ENCODE measurements at places on chromosomes 2 and 18. TPM values are rescaled to one million over a fixed set of nuclear protein-coding genes. Genes with fewer than 3 reads are reported as not detected.

GRCh38 chr2:156541706-156542105 lies 105.5 kb downstream of the GPD2 start:
- DNase-seq, result no peak

DNA sequence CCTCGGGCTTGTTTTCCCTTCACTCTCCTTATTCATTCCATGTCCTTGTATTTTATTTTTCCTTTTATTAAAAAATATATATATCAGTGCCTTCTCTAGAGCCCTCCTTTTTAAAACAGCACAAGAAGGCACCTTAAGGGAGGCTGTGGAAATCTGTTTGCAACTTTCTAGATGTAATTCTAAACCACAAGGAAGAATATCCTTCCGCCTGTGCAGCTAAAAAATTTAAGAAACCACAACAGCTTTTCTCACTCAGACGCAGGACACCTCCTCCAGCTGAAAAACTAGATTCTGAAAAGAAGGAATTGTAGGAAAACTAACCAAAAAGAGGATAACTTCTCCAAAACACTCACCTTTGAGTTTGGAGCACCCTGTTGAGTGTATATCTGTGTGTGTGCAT lies 142.2 kb downstream of the BCL11A start:
- no peak for DNase-seq

GRCh38 chr2:45510701-45511420 lies 100.2 kb downstream of the SRBD1 start:
- DNase-seq, result no peak

GRCh38 chr2:75432761-75433361 lies 127.9 kb downstream of the EVA1A start:
- DNase-seq, result peak; percentile 78

GRCh38 chr2:177117755-177118154 lies 94.8 kb upstream of the HNRNPA3 start:
- DNase-seq, result no peak

DNA sequence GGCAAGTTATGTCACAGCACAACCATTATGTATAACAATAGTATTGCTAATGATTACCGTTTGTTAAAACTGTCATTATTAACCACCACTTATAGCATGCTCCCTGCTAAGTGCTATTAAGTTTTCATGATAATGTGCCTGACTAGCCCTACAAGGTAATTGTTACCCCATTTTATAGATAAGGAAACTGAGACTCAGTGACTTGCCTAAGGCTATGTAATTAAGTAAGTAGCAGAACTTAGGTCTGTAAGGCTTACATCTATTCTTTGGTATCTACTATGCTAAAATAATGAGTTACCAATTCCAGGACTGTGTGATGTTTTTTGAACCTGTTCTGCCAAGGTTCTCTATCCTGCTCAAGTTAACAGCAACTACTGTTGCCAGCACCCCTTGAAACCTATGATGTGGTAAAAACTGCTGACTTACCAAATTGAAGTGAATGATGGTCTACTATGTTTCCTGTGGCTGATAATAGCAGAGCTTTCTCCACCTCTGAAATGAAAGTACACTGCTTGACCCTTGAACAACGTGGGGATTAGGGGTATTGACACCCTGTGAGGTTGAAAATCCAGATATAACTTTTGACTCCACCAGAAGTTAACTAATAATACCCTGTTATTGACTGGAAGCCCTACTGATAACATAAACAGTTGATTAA lies 18.2 kb downstream of the ACVR2A start:
- DNase-seq, result no peak

Gene KLHL30
- total RNA-seq, result 0.15 TPM

Gene CACNB4
- total RNA-seq, result 1.6 TPM

Gene RGPD3
- 1.2 TPM for total RNA-seq

Gene KCMF1
- total RNA-seq, result 46.5 TPM

Gene SH3RF3
- total RNA-seq, result 5.3 TPM

DNA sequence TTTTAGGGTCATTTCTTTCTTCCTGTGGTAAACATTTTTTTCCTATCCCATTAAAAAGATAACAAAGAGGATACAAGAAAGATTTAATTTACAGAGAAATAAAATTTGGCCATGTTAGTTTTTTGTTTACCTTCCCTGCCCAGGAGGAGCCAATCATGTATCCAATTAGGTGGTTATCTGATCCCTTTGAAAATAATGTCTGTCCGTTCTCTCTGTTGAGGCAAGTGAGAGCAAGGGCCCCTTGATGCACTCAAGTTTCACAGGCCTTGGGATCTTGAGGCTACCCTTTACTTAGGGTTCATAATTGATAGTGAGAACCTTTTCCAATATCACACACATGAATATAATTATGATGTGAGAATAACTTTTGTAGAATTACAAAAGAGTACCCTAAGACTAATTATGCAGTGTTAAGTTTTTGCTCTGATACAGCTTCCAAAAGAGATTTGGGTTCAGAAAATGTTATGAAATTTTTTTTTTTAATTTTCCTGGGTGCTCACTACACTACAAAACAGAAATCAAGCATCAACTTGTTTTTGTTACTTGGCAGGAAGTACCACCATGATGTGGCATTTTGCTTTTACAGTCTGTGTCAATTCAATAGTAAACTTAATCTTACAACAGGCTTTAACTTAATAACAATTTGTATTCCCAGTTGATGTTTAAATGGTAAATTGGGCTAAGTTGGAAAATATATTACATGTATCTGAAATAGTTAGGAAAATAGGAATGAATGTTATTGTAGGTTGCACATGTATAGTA lies 42.0 kb downstream of the AFTPH start:
- no peak for DNase-seq

- DNase-seq, result peak; percentile 70
Measured at GRCh38 chr2:127165539-127165935, 54.6 kb downstream of the CYP27C1 start.

- peak; percentile 93 for DNase-seq
Measured at GRCh38 chr2:64865073-64865830, 123.9 kb upstream of the SLC1A4 start.

Gene SCYGR4
- not detected for total RNA-seq

GRCh38 chr2:177147834-177148445 lies 64.7 kb upstream of the HNRNPA3 start:
- DNase-seq, result no peak

GRCh38 chr2:160934263-160934662 lies 226.0 kb upstream of the TANK start:
- DNase-seq, result no peak

Gene LAPTM4A
- 134 TPM for total RNA-seq

DNA sequence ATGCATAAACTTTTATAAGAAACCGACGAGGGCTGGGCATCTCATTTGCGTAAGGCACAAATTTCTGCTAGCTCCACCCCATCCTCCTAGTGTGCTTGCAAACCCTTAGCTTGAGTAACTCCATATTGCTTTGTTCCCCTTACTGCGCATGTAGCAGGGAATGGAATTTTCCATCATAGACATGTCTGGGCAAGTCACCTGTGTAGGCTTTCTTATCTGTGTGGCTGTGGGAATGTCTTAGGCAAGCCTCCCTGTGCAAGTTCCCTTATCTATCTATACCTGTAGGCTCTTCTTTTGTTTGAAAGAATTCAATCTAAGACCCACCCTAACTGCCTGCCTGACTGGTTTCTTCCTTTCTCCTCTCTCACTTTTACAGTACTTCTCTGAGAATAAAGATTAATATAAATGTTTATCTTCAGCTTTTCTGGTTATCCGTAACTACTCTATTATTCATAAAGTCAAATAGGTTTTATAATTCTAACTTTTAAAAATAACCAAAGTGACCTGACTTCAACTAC lies 217.6 kb upstream of the FIGN start:
- no peak for DNase-seq

GRCh38 chr2:86298411-86299390 lies 38.7 kb downstream of the REEP1 start:
- DNase-seq, result no peak

GRCh38 chr2:150528861-150529801 lies 41.7 kb upstream of the RND3 start:
- no peak for DNase-seq

Gene MC5R
- not detected for total RNA-seq

Gene KLHL41
- 0.30 TPM for total RNA-seq

Gene DPP4
- 28.6 TPM for total RNA-seq

- no peak for DNase-seq
Measured at GRCh38 chr2:127348426-127349000, 39.3 kb downstream of the MAP3K2 start.

GRCh38 chr2:241458687-241459086 lies 49.7 kb downstream of the STK25 start:
- DNase-seq, result peak; percentile 44

DNA sequence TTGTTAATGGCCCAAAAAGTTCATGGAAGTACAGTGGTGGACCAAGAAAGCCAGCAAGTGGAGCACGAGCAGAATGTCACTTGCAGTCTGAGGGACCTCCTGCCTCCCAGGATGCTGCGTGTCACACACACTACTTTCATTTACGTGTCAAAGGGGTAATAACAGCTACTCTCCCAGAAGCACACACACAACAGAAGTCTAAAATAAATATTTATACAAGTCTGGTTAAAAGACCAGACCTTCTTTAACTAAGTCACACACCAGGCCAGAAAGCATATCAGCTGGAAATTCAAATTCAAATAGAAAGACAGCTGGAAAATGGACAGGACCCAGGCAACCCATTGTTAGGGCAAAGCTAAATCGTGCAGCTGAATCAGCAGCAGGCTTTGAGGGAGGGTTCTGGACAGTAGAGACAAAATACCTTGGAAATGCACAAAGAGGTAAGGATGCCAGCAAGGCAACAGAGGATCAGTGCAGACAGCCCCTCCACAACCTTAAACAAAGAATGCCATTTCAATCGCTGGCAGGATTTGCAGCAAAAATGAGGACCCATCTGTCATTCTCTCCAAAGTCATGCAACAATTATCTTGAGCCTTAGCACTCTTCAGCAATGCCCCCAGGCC lies 160.5 kb downstream of the TMEM163 start:
- no peak for DNase-seq

DNA sequence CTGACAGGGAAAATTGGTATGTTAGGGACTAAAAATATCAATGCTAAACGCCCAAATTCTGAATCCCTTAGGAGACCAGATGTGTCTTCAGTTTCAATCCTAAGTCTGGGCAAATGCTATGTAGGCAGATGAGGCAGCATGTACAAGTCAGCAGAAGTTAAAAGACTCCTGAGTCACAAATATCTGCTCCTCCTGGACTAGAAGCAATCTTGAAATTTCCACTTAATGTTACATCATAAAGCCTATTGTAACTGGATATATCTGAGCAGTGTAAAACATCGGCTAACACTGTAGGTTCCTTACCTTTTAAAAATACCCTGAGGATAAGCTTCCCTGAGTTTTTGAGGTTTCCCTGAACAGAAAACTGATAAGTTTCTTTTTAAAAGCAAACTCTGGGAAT lies 1087.6 kb upstream of the PIK3C3 start:
- no peak for DNase-seq

DNA sequence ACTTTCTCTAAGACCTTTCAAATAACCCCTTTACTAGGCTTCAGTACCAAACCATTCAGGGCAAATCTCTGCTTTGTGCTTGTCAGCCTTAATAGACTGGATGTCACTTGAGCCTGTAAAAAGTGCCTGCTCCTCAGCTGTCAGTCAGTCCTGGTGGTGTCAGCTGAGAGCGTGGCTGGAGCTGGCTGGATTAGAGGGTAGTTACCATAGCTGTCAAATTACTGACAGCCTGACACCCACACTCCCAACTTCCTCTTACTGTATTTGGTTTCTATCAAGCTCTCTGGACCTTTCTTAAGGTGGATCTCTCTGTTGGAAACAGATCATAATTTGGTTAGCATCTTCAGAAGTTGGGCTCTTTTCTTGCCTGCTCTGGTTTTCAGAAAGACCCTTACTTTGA lies 371.4 kb upstream of the ATP5MC3 start:
- DNase-seq, result no peak

DNA sequence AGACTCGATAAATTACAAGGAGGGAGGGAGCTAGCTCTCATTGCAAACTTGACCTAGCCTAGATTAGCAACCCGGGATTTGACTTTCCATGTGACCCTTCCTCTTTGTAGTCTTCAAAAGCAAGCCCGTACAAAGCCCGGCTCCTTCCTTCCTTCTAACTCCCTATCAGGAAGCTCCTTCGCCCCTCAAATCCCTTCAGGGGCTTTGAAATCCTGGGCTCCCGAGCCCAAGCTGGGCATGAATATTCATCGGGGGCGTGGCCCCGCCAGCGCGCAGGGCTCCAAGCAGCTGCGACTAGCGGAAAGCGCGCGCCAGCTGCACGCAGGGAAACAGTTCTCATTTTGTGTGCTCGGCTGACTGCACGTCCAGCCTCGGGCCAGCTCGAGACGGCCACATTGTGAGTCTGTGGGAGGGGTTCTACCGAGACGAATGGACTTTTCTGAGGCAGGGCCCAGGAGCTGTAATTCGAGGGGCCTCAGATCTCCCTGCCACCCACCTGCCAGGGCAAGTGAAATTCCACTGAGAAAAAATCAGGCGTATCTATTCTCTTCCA lies 84.0 kb upstream of the PELI1 start:
- DNase-seq, result peak; percentile 97

Gene ARHGAP28
- total RNA-seq, result 36.4 TPM

Gene PSMG2
- total RNA-seq, result 50.0 TPM

Gene RAB6D
- not detected for total RNA-seq

GRCh38 chr2:159044804-159045286 lies 76.4 kb downstream of the TANC1 start:
- no peak for DNase-seq

Gene KIAA2012
- total RNA-seq, result not detected

Gene BCL2L11
- 95.2 TPM for total RNA-seq

- DNase-seq, result no peak
Measured at GRCh38 chr2:152189622-152190495, 14.3 kb upstream of the STAM2 start.

Gene MAPK4
- 0.23 TPM for total RNA-seq

- peak; percentile 90 for DNase-seq
Measured at GRCh38 chr2:60549238-60549927, 4.1 kb downstream of the BCL11A start.

DNA sequence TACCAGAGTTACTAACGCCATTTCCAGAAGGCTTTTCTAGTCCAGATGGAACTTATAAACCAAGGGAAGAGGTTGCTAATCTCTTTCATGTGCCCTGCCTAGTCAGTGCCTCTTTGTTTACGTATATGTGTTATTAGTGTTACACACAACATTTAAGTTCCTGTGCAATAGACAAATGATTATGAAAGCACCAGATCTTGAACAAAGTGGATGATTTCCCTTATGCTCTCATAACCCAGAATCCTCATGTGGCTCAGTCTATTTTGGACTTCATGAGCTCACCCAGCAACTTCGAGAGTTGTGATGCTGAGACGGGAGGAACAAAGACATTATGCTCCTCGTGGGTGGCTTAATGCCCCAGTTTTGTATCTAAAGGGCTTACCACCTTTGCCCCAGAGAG lies 214.4 kb upstream of the SP5 start:
- DNase-seq, result no peak

Gene CCBE1
- total RNA-seq, result 0.07 TPM

All from spleen (tissue), 13 donors.